ENCODE measurements at places on chromosomes 11 and 22.
A peak's percentile ranks its signal among the peaks of the same experiment; 100 is the strongest.

GRCh38 chr11:64018310-64018709 is 17.4 kb upstream of the FLRT1 start:
- DNase-seq = no peak

- no peak for DNase-seq
Measured at GRCh38 chr22:49186293-49186692, 641.4 kb downstream of the BRD1 start.

GRCh38 chr11:6864438-6864837 is 1.6 kb downstream of the OR10A2 start:
- DNase-seq = no peak

DNA sequence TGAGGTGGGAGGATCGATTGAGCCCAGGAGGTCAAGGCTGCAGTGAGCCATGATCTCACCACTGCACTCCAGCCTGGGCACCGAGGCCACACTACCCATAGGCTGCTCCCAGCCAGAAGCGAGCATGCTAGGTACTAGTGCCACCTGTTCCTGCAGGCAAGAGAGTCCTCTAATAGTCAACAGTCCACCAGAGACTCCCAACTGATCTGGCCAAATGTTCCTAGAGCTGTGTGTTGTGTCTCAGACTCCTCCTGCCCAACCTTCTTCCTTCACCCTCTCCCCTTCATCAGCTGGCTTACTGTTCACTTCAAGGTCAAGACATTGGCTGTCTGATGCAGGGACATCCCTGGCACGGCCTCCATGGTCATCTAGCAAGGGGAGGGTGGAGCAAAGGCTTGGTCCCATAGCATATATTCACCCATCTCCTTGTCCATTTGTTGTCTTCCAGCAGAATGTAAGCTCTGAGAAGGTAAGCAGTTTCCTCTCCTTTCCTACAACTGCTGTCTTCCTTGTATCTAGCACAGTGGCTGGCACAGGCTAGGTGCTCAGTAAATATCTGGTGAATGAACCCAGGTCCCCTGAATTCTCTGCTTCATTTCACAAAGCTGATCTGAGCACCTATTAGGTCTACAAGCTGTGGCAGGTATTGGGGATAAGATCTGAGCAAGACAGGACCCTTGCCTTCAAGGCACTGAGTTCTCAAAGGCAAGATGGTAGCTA is 126.2 kb upstream of the SERPIND1 start:
- DNase-seq = no peak

- no peak for DNase-seq
Measured at GRCh38 chr11:123742724-123743120, 1.3 kb upstream of the ZNF202 start.

DNA sequence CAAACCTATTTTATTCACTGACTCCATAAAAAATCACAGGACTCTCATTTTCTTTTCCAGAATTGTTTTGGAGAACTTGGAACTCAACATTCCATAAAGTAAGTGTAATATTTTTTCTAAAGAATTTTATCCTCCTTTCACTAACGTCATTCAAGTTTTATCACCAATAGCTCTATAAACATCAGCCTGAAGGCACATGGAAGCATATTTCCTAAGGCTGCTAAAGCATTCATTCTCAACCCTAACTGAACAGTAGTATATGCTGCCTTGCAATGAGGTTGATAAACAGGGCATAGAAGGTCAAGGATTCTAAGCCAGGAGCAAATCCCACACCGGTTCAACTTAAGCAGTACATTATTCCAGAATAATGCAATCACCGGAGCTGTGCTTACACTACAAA is 273.9 kb downstream of the RAB38 start:
- no peak for DNase-seq

- no peak for DNase-seq
Measured at GRCh38 chr22:19174106-19175025, 4.2 kb downstream of the SLC25A1 start.

- no peak for DNase-seq
Measured at GRCh38 chr22:26981541-26981940, 324.2 kb downstream of the MIAT start.

GRCh38 chr11:117949062-117949461 is 19.9 kb upstream of the TMPRSS13 start:
- DNase-seq = no peak

DNA sequence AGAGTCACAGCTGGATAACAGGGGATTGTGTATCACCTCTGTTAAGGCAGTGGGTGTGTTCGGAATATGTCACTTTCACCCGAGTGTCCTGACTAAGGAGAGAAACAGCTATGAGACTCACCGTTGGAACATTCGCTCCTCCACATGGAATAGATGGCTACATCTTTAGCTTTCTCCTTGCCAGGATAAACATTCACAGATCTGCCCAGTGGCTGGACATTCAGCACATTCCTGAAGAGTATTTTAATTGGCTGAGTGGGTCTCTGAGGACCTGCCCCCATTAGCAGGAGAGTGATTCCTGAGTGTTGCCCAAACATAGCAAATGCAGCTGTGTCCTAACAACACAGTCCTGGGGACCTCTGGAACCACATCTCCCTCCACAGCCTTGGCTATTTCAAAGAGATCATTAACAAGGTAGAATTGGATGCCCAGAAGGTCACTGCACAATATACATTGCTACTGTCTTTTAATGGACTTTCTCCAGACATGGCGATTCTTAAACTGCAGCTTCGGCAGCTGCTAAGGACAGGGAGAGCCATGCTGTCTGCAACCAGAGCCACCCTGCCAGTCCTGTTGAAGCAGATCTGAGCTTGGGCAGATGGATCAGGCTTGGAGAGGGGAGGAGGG is 435.0 kb upstream of the CADM1 start:
- DNase-seq = no peak

DNA sequence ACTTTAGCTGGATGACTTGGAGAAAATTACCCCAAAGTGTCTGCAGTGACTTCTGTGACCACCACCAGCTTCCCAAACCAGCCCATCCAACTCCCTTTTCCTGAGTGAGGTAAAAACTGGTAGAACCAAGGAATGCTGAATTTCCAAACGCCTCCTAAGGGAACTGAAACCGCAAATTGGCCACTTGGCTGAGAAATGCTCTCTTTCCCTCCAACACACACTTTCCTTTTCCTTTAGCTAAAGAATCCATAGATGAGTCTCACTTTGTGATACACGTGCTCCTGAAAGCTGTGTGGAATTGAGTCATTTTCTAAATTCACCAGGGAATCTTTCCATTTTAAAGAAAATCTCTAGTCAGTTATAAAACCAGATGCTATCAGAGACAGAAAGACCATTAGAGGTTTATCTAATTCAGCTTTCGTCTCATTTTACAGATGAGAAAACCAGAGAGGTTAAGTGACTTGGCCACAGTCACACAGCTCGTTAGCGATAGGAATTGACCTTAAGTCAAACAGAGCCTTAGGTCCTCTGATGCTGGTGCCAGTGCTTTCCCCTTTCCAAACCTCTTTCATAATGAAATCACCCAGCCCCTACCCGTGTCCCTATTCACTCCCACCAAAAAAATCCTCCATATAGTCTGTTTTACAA is 137.2 kb downstream of the COMMD9 start:
- DNase-seq = no peak

DNA sequence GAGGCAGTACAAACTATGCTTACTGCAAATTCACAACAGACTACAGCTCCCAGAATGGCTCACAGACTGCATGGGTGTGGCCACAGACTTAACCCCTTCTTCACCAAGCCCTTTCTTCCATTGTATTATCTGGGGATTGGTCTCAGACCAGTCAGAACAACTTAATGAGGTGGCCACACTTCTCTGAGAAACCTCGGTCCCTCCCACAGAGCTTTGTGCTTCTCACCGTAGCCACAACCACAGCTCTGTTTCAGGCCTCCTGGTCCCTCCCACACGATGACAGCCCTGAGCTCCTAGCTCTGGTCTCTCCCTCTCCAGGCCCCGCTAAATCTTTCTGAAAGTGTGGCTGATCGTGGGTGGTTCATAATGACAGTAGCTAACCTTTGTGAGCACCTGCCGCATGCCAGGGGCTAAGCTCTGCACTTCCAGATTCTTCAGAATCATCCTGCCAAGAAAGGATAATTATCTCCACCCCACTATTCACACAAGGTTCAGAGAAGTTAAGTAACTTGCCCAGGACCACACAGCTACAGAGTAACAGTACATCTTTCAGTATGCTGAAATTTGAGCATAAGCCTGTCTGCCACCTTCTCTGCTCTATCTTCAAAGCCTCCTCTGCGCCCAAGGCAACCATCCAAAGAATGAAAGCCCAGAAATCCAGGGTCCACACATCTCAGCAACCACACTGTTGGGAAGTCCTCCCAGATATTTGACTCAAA is 5.4 kb downstream of the PDE2A start:
- DNase-seq = peak; percentile 68

GRCh38 chr11:105861225-105861624 is 160.8 kb downstream of the MSANTD4 start:
- DNase-seq = no peak

GRCh38 chr11:61897387-61898246 is 6.3 kb upstream of the FADS3 start:
- peak; percentile 75 for DNase-seq

- no peak for DNase-seq
Measured at GRCh38 chr11:14018441-14018840, 55.9 kb downstream of the SPON1 start.

GRCh38 chr11:10305964-10306918 is 1.4 kb downstream of the ADM start:
- DNase-seq = no peak

DNA sequence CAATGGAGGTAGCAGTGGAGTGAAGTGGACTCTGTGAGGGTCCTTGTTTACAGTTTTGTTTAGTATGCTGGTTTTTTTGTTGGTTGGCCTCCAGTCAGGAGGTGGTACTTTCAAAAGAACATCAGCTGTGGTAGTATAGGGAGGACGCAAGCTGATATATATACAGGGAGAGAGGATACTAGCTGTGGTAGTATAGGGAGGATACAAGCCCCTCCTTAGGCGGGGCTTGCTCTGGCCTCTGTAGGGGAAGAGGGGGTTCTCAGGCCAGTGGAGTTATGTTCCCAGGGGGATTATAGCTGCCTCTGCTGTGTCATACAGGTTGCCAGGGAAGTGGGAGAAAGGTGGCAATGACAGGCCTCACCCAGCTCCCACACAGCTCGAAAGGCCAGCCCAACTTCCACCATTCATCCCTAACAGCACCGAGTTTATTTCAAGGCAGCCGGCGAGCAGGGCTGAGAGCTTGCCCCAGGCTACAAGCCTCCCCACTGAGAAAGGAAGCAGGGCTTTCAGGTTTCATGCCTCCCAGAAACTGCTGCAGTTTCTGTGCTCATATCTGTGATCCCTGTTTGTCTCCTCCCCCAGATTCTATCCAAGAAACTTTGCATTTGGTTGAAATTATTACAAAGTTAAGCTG is 10.4 kb downstream of the OR52E6 start:
- no peak for DNase-seq
